ENCODE measurements at places on chromosomes 5 and 9.

GRCh38 chr9:70406434-70406862 lies 8.0 kb downstream of the KLF9 start:
- peak; percentile 11 for DNase-seq

DNA sequence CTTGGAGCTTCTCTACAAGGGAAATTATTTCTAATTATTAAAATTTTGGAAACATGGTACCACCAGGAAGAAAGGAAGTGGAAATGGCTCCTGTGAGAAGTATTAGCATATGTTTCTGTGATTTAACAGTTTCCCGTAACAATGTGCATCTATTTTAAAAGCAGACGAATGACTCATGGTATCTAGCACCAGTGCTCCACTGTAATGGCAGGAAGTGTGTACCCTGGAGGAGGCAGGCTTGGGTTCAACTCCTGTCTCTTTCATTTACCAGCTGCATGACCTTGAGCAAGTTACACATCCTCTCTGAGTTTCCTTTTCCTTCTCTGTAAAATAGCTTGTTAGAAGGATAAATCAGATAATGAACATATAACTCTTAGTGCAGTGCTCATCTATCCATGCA lies 41.0 kb upstream of the ANGPTL2 start:
- DNase-seq = no peak

- no peak for DNase-seq
Measured at GRCh38 chr5:156199045-156199444, 127.9 kb upstream of the SGCD start.

DNA sequence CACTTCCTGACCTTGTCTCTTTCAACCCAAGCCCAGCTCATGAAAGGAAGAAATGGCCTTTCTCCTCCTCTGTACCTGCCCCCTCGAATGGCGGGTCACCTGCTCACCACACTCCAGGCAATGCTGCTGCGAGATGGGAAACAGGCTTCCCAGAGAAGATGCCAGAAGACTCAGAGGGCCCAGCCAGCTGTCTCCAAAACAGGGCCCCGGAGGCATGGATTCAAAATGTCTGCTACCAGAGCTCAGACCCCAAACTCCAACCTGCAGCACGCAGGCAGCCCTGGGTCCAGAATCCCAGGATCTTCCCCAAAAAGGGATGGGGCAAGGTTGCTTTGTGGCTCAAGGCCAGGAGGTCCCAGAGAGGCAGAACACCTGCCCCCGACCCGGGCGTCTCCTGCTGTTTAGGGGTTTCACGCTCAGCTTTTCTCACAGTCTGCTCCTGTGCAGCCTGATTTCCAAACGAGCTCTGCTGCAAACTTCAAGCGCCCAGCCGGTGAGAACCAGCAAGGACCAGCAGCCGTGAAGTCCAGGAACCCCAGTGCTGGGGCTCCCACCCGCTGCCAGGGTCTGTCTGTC lies 42.5 kb downstream of the VAV2 start:
- DNase-seq = no peak

- no peak for DNase-seq
Measured at GRCh38 chr5:99587983-99588382, 659.2 kb upstream of the CHD1 start.

DNA sequence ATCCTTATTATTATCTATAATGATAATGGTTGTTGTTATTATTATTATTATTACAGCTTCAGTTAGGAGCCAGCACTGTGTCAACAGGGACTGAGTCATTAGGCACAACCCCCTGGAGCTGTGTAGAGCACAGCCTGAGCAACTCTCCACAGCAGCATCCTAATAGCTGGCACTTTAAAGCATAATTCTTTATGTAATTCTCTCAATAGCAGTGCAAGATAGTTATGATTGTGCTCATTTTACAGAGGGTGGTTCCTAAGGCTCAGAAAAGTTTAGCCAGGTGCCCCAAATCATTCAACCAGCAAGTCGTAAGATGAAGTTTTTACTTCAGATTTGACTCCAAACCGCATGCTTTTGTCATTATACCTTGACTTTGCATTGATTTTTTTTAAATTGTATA lies 390.3 kb downstream of the ANXA1 start:
- DNase-seq = no peak

GRCh38 chr5:40615586-40616170 lies 64.0 kb upstream of the PTGER4 start:
- no peak for DNase-seq

GRCh38 chr5:151667083-151667482 lies 19.6 kb downstream of the SPARC start:
- no peak for DNase-seq

GRCh38 chr5:5018578-5018970 lies 121.6 kb upstream of the ADAMTS16 start:
- no peak for DNase-seq

- no peak for DNase-seq
Measured at GRCh38 chr9:91354881-91355280, 6.8 kb downstream of the AUH start.

DNA sequence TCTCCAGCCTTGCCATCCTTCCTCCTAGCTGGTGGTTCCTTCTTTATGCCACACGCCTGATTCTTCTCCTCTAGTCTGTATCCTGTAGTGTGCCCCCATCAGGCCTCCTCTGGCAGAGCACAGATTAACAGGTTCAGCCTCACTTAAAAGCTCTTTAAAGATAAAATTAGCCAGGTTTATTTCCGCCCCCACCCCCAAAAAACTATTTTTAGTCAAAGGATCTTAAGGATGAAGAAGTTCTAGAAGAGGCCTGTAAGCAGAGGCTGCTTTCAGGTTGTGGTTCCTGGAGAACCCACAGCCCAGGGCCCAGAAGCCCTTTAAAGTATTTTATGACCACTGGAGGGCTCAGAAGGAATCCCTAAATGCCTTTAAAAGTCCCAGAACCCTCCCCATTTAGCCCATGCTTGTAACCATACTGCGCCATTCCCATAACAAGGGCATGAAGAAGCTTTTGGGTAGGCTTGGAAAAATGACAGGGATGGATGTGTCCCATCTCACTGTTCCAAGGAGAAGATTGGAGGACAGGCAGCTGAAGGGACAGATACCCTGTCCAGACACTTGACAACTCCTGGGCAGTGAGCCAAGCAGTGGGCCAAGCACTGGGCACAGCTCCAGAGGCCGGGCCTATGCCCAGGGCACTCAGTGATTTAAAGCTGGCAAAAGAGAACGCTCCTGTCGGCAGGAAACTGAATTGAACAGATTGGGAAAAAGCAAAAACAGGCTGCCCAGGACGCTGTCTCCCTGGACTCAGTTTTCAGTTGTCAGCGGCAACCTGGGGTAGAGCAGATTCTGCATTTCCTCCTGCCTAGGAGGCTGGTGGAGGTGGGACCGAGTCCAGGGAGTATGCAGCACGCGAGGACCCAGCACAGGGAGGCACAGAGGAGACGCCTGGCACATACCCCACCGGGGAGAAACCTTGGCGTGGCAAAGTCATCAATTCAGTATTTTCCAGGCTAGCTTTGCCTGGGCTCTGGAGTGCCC lies 106.3 kb upstream of the SSBP2 start:
- peak; percentile 18 for DNase-seq

DNA sequence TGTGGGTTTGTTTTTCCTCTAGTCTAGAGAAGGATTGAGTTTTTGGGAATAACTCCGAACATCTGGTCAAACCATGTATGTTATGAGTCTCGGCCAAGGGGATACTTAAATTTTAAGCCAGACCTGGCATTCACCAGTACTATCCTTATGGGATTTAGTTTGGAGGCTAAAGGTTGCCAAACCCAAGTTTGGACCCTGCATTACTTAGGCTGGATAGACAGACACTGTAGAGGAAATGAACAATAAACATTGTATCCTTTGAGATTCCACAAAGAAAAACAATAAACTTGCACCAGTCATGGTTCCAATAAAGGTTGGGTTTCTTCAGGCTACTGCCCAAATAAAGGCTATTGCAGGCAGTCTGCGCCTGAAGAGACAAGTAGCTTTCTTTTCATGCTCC lies 296.7 kb upstream of the MEF2C start:
- no peak for DNase-seq

- DNase-seq = no peak
Measured at GRCh38 chr5:125595095-125595494, 828.1 kb upstream of the GRAMD2B start.

DNA sequence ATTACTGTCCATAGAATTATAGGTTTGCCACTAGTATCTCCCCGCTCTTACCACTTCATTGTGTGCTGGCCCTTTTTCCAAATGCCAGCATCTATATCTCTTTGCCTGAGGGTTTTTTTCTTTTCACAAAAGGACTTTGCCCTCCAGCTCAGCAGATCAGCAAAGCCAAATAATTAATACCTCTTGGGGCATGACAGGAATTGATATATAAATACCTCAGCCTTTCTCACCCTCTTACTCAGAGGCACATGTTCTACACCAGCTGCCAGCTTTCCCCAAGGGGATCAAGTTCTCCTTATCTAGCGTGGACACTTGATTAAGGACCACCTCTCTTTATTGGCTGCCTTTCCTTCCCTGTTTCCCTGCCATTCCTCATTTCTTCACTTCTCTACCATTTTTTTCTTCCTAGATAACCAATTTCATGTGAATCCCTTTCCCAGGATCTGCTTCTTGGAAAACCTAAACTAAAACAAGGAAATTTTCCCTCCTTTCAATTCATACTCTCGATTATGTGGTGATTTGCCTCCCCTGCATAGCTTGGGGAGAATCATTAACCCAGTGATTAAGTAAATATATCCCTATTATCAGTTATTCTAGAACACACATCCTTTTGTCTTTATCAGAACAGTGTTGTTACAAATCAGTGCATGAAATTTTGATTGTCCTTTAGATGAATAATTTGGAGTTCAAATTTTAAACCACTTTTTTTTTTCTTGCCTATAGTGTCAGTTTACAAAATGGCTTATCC lies 6.9 kb upstream of the NUDT12 start:
- no peak for DNase-seq

GRCh38 chr5:89105171-89105695 lies 222.2 kb upstream of the MEF2C start:
- DNase-seq = no peak

- DNase-seq = no peak
Measured at GRCh38 chr9:86406366-86406765, 52.2 kb upstream of the TUT7 start.

- DNase-seq = no peak
Measured at GRCh38 chr9:100220936-100221335, 121.9 kb downstream of the INVS start.

DNA sequence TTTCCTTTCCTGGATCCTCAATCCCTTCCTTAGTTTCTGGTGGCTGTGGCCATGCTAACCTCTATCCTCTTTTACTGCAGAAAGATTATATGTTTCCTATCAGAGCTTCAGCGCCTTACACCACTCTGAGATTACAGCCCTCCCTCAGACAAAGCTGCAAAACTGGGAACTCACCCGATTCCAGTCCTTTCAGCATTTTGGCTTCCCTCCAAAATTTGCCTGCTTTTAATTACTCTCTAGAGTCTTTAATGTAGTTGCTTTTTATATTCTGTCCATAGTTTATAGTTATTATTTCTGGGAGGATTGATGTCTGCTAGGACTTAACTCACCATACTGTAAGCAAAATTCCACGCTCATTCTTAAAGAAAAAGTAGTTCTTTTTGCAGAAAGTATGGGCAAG lies 110.2 kb downstream of the NSG2 start:
- DNase-seq = no peak

DNA sequence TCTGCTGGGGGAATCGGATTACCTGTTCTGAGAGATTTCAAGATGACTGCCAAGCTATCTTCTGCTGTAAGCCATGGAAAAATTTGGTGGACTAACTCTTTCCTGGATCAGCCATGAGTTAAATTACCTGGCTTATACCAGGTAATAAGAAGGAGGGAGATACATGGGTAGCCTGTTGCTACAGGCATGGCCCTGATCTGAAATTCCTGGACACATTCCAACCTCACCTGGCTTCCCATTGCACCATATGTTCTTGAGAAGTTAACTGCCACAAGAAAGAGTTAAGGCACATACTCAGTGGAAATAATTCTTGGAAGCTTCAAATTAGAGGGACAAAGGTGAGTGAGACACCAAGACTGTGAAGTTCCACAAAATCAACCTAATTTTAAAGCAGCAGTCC lies 371.3 kb downstream of the ACTL7B start:
- no peak for DNase-seq

- DNase-seq = no peak
Measured at GRCh38 chr9:22813529-22813928, 366.9 kb downstream of the DMRTA1 start.

DNA sequence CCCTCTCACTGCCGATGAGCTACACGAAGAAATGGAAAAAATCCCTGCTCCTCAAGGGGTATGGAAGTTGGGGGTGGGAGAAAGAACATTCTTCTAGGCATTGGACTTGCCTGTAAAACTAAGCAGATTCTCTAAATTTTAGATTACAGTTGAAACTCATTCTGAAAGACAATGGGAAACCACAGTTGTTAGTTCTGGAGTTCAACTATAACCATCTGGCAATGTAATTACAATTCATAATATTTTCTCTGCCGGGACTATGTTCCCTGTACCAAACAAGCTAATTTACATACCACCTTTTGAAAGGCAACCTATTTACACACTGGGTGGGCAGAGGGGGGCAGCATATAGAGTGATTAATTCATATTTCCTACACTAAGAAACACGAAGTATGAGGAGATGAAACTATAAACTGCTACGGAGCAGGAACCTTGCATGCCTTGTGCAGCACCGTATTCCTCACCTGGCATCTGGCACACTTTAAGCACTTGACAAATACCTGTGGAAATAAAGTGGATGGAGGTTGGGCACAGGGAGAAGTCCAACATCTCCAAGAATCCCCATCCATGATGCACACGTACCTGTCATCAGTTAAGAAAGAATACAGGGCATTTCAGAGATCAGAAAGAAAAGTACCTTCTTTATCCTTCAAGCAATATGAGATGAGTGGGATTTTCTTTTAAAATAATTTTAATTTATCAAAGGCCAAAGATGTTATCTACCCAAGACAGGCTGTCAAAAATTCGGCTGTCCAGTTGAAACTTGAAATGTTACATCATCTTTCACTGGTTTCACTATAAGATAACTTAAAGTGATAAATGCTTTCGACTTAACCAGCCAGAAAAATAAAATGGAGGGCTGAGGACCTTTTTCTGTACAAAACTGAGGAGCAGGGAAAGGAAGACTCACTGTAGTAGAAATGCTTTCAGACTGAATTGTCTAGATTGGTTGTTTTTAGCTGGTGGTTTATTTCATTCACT lies 54.2 kb downstream of the SSBP2 start:
- no peak for DNase-seq

DNA sequence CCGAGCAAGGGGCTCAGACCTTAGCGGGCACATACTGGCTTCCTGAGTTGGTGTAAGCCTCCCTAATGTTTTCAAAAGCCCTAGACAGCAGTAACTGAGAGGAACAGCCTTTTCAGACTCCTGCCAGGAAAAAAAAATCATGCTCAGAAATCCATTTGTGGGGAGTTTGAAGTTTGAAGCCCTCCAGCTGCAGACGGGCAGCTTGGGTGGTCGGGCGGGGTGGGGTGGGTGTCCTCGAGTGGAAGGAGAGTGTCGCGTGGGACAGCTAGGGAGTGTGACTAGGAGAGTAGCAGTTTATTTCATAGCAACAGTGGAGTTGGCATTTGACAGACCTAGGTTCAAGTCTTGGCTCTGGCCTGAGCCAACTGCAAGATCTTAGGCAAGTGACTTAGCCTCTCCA lies 90.7 kb upstream of the PITX1 start:
- no peak for DNase-seq

Measured in germinal center (tissue), 1 donor.